Liver (tissue), 10 donors: ENCODE measurements at places on chromosomes 1 and 21.

DNA sequence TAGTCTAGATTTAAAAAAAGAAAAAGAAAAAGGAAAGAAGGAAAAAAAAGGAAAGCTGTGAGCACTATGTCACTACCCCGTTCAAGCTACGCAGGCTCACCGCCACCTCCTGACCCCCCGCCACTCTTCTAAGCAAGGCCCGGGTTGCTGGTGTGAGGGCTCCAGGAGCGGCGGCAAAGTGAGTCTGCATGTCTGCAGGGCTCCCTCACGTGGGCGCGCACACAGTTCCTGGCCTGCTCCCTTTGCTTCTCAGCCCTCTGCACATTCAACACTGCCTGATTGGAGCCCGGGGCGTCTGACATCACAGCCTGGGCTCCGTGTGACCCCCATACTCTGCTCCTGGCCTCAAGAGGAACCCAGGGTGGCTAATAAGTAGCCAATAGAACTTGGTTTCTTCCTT, 81.4 kb upstream of the TLR5 start:
- no peak for DNase-seq

GRCh38 chr1:224897529-224898327, 31.7 kb upstream of the DNAH14 start:
- no peak for DNase-seq

DNA sequence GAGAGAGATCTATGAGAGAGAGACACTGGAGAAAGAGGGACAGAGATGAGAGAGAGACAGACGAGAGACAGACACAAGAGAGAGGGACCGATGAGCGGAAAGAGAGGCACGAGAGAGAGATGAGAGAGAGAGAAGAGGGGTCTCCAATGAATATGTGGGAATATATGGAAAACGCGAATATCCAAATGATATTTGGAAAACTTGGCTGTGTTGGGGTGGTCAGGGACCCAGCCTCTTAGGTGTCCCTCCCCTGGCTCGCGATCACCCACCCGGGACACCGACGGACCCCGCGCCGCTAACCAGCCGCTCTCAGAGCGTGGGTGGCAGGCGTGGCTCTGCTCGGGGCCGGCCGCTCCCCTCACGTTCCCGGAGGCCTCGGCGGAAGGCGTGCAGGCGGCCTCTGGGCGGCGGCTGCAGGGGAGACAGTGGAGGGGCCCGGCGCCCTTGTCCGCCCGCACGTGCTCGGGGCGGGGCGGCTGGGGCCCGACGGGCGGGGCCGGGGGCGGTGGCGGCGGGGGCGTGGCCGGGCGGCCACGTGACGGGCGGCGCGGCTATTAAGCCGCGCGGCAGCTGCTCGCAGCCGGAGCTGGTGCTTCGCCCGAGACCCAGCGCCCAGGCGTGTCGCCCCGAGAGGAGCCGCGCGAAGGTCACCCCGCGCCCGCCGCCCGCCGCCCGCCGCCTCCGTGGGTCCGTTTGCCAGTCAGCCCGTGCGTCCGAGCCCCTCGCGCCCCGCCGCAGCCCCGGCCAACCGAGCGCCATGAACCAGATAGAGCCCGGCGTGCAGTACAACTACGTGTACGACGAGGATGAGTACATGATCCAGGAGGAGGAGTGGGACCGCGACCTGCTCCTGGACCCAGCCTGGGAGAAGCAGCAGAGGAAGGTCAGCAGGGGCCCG, at the start of gene ACTN2:
Gene ACTN2 (plus strand): TSS at position 583 of the 898 bp plus-strand sequence. CDS start 175 bp downstream, at position 758.
- DNase-seq = peak; percentile 51

GRCh38 chr1:204213668-204214662, at the start of gene GOLT1A:
Gene GOLT1A (minus strand): TSS chr1:204213988. CDS start chr1:204213906, 82 bp downstream.
- DNase-seq = peak; percentile 78

DNA sequence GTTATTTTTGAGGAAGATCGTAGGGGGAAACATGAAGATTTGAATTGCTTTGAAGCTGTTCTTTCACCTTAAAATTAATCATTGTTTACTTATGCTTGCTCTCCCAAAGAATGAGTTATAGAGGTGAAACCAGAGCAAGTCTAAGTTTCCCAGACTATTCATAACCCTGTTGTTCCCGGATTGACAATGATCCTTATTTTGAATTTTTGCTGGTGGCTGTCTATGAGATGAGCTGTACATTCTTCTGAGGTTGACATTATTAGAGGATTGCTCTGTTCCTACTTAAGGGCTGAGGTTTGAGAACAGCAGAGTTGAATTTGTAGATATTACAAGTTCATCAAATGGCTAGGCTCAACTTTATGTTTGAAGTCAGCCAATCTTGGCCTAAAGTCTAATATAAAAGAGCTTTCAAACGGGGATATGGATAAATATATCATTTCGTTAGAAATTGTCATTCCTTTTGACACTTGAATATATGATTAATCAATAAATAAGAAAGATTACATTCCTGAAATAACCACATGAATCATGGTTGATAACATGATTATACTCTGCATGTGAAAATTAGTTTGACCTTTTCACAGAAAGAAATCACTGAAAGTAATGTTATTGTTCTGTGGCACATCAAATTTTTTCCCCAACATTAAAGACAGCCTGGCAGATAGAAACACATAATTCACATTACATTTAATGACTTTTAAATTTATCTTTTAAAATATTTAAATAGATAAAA, 19.1 kb upstream of the PDE4B start:
- DNase-seq = no peak

DNA sequence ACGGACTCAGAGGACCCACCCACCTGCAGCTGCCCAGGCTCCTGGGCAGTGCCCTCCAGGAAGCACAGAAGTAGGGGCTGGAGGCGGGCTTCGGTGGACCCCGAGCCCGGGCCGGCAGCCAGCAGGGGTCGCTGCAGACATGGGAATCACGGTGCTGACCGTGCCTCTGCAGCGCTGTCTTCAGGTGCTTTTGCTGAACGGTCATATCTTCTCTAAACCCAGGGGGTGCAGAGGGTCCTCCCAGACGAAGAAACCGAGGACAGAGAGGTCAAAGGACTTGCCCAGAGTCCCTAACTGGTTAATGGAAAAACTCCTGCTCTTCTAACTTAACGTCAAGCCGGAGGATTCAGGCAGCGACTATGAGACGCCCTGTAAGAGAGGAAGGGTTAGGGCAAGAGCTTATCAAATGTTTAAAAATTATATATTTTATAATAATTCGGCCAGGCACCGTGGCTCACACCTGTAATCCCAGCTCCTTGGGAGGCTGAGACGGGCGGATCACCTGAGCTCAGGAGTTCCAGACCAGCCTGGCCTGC, 21.5 kb upstream of the LEFTY2 start:
- peak; percentile 86 for DNase-seq

GRCh38 chr1:37473431-37474045, 842 bp upstream of the ZC3H12A start:
- no peak for DNase-seq

DNA sequence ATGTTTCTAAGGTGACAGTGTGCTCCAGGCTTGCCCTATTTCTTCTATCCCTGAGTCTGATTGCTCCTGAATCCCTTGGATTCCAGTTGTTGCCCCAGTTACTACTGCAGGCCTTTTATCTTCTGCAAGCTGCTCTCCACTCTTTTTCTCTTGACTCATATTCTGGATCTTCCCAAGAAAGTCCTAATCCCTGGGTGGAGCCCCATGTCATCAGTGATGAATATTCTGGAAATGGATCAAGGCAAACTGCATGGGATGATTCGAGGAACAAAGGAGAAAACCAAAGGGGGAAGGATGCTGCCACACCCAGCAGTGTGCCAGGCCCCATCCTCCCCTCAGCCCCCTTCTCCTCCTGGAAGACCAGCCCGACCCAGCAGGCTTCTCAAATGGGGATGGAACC, 63.3 kb upstream of the ATP2B4 start:
- DNase-seq = no peak

- DNase-seq = no peak
Measured at GRCh38 chr1:6770751-6771440, 14.4 kb upstream of the CAMTA1 start.

DNA sequence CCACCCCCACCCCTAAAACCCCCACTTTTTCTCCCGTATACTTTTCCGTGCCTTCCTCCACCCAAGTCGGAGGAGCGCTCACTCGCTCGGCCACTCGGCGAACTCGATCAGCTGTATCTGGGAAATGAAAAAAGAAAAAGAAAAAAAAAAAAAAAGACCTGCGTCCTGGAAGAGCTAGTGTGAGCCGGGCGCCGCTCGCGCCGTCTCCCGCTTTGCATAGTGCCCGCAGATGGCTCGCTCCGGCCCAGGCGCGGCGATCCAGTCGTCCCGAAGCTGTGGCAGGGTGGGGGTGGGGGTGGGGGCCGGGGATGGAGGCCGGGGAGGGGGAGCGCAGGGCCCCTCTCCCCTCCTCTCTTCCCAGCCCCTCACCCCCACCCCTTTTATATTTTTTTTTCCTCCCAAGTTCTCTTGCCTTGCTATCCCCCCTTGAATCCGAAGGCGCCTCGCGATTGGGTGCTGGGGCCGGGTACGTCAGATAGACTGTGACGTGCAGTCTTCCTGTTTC, 299 bp upstream of the PROX1 start:
- peak; percentile 68 for DNase-seq

GRCh38 chr1:243525085-243525487, 269.2 kb downstream of the SDCCAG8 start:
- DNase-seq = no peak

- DNase-seq = peak; percentile 80
Measured at GRCh38 chr1:203306089-203306964, 1.0 kb downstream of the BTG2 start.

DNA sequence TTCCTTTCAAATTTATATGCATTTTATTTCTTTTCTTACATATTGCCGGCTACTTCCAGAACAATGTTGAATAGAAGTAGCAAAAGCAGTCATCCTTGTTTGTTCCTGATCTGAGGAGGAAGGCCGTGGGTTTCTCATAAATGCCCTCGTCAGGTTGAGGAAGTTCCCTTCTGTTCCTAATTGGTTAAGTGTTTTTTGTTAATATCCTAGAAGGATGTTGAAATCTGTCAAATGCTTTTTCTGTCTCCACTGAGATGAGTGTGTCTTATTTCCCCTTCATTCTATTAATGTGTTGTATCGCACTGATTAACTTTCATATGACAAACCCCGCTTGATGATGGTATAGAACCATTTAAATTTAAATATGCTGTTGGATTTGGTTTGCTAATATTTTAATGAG, 15.4 kb downstream of the TTLL10 start:
- DNase-seq = no peak

- no peak for DNase-seq
Measured at GRCh38 chr1:19079541-19080472, 123.3 kb upstream of the IFFO2 start.

GRCh38 chr1:230270185-230270558, 156.0 kb downstream of the PGBD5 start:
- DNase-seq = no peak

- DNase-seq = no peak
Measured at GRCh38 chr1:236119943-236120484, 22.3 kb upstream of the GPR137B start.

DNA sequence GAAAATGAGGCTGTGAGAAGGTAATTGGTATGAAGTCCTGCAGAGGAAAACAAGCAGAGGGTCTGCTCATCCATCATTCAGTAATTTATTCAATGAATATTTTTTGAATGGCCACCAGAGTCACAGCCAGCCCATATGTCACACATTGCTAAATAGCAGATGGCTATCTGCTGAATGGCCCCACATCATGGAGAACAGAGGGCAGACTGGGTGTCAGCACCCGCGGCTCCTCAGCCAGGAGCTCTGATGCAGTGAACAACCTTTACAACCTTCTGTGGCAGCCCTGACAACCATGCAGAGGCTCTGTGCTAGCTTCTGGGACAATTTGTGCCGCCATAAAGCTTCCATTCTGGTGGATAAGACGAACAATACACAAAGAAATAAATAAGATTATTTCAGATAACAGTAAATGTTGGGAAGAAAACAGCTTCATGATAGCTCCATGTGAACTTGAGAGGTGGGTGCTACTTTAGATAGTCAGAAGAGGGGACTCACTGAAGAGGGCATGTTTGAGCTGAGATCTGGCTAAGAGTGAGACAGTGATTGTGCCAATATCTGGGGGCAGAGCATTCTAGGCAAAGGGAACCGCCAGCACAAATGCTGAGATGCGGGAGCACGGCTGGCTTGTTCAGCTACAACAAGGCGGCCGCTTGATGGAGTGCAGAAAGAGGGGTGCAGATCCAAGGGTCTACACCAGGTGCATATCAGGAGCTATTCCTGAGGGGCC, 2.8 kb upstream of the C1orf210 start:
- DNase-seq = no peak

DNA sequence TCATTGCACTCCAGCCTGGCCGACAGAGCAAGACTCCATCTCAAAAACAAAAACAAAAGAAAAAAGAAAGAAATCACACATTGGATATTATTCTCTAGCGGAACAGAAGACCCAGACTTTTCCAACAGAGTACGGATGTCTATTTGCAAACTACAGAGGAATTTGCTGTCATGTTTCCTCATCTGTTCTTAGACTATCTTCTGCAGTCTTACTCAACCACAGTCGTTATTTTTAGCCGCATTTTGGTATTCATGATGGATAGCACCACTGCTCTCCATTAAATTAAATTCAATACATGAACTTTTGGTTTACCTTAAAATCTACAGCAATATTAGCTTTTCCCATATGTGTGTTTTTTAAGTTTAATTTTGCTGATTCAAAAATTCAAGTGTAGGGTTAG, 14.2 kb upstream of the HEATR1 start:
- no peak for DNase-seq

- DNase-seq = no peak
Measured at GRCh38 chr21:27535188-27535587, 568.3 kb upstream of the ADAMTS5 start.

- DNase-seq = no peak
Measured at GRCh38 chr1:206510371-206510770, 3.0 kb downstream of the RASSF5 start.

DNA sequence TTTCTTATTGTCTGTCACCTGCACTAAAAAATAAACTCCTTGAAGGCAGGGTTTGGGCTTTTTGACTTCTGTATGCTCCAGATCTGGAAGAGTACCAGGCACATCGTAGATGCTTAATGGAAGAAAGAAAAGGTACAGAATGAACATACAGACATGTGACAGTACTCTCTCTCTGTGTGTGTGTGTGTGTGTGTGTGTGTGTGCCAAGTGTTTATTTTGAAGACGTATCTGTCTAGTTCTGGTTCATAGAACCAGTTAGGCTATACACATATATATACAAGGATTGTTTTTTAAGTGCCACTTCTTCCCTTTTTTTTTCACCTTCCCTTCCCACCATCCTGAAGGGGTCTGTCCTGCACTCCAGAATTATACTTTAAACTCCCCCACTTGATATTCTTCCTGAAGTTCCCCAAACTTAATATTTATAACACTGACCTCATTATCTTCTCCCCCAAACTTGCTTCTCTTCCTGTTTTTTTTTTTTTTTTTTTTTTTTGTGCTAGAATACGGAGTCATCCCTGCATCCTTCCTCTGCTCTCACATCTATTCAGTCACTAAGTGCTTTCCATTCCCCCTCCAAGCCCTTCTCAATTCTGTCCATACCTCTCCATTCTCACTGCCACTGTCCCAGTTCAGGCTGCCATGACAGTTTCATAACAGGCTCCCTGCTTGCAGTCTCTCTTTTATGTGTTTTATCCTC, 5.4 kb upstream of the KCNA3 start:
- no peak for DNase-seq

DNA sequence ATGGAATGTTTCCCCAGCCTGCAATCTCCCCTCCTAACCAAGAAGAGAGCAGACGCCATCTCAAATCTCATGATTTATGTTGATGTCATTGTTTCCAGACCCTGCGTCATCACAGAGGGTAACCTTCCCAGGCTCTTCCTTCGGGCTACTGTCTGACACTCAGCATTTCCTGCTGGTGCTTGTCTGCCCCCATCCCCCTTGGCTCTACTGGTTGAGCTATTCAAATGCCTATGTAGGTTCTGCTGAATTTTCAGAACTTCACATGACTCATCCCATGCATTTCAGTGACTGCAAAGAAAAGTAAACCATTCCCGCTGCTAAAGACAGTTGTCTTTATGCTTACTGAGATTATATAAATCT, 24.8 kb upstream of the ITPKB start:
- no peak for DNase-seq
